Central memory CD4-positive, alpha-beta T cell (primary cell): ENCODE measurements at places on chromosomes 6 and 20.

- DNase-seq = no peak
Observed at GRCh38 chr6:120514544-120514943, 819.7 kb downstream of the TBC1D32 start.

- DNase-seq = no peak
Observed at GRCh38 chr6:128064540-128064895, 163.7 kb upstream of the THEMIS start.

- DNase-seq = peak; percentile 11
Observed at GRCh38 chr6:32666420-32667300, at the start of gene HLA-DQB1. HLA-DQB1 (minus strand) TSS chr6:32666657; CDS start chr6:32666607, 50 bp downstream.

DNA sequence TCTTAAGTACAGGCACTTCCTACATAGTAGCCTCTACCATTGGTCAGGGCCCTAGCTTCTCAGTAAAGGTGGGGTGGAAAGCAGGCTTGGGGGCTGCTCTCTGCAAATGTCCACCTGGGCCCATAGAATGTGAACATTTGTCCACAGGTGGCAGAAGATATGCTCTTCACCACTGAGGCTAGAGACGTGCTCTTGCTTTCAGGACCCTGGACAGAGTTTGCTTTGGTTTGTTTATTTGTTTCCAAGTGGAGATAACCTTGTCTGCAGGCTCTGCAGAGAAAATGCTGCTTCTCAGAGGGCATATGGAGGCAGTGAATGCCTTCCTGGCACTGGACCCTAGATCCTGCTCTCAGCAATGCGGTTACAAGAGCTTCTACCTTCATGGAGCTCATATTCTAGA is 129.0 kb downstream of the F13A1 start:
- DNase-seq = no peak

DNA sequence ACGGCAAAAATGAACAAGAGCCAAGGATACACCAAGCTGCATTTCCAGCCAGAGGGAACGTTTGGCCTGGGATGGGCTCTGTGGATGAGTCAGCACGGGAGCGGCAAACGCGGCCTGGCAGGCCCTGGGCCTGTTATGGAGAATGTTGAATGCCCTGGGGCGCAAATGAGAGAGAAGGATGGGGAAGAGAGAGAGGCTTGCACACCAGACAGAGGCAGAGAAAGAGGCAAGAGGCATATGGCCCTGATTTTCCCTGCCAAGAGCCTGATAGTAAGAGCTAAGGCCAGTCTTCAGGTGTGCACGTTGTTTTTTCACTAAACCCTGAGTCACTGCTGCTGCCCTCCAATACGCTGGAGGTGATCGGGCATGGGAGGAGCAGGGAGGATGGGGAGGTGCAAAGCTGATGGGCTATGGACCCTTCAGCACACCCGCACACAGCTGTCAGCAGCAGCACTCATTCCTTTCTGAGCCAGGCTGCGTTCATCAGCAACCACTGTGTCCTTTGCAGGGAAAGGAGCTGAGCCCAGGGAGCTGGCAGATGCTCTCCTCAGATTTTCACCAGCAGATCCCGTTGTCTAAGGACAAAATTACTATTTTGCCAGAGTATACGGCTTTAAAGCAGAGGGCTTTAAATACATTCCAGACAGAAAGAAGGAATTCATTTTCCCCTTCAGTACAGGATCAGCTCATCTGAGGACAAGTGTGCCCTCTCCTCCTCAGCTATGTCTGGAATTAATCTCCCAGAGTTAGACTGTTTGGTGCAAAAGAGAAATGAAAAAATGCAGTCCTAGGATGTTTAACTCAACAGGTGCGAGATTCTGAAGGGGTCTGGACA is 61.7 kb upstream of the SLC22A23 start:
- DNase-seq = no peak

DNA sequence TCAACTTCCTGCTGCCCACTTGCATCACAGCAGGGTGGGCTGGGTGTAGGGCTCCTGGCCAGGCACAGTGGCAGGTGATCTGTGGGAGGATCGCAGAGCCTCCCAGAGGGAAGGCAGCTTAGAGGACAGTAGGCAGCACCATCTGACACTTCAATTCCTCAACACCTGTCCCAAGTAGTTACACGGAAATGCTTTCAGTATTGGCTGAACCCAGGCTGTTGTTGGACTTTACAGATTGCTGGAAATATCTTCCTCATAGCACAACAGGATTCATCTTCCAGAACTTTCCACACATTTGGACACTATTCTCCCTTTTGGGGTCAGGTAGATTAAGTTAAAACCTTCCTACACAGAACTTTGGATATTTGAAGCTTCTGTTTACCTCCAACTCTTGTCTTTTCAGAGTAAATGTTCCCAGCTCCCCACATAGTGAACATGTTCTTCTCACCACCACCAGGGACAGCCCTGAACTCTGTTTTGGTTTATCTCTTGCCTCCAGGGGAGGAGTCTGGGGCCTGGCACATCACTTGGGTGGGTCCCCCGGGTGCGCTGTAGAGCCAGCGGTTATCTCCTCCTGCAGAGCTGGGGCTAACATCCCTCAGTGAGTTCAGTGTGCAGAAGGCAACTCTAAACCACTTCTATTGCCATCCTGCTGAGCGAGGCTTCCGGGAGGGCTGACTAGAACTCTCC is 3.5 kb upstream of the SLC22A2 start:
- no peak for DNase-seq

GRCh38 chr20:34299556-34300255 is 3.4 kb downstream of the AHCY start:
- DNase-seq = no peak

DNA sequence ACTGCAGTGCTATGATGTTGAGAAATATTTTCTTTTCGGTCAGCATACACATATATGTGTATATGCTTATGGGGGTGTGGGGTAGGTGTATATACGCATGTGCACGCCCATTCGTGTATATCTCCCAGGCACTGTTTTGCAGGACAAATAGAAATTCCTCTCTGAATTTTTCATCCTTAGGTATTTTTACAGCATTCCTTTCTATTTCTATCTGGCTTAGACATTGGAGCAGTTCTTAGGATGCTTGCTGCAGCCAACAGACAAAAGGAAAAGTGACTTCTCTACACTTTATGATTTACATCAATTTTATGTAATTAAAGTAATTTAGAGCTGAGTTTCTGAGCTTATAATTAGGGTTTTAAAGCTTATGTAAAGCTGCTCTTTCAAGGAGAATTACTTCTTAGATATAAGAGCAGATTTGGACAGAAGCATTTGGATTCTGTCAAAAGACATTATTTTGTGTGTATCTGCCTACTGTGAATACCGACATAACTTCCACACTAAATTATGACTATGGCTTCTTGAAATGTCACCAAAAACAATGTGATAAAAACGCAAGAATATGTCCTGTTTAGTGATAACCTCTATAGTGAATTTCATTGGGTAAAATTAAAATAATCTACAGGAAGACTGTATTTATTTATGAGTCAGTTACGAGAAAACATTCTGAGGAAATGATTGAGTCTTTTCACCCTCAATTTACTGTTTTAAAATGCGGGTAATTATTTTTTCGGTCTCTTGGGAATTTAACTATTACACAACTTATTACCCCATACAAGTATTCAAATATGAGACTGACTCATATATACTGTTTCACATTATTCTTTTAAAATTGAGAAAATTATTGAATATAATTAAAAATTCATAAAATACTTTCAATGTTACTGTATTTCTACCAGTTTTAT is 21.3 kb upstream of the CEP43 start:
- DNase-seq = no peak

- DNase-seq = no peak
Observed at GRCh38 chr6:44699082-44699481, 311.6 kb downstream of the CDC5L start.

DNA sequence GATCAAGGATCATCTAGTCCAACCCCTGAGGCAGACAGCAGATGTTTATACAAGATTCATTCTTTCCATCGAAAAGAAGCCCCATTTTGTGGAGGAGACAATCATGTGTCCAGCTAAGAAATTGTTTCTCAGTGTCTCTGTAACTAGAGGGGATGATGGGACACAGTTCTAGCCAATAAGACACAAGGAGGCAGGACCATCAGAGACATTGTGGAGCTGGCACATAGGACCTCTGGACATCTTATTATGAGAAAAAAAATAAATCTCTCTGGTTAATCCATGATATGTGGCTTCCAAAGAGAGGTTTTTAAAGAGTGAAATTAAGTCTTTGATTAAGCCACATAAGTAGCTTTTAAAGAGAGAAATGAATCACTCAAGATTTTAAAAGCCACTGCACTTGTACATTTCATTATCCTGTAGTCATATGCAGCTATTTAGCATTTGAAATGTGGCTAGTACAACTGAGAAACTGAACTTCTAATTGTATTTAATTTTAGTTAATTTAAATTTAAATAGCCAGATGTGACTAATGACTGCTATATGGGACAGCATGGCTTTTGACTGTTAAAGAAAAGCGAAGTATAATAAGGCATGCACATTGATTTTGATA is 176.8 kb downstream of the TASP1 start:
- DNase-seq = no peak

DNA sequence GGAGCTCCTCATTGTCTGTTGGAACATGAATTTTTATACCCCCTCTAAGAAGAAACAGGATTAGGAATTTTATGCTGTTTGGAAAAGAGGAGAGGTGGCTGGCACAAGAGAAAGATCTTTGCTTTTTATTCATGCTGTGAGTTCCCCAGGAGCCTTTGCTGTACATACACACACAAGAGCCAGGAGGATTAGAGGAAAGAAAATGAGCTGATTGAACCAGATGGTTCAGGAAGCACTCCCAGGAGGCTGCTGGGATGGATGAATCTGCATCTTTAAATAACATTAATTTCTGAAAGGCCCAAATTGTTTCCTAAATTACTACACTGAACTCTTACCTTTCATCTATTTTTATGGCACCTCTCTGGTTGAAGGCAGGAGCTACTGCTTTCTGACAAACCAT is 20.1 kb upstream of the TCP11 start:
- no peak for DNase-seq

- DNase-seq = peak; percentile 49
Observed at GRCh38 chr20:846894-847278, 13.4 kb downstream of the FAM110A start.

DNA sequence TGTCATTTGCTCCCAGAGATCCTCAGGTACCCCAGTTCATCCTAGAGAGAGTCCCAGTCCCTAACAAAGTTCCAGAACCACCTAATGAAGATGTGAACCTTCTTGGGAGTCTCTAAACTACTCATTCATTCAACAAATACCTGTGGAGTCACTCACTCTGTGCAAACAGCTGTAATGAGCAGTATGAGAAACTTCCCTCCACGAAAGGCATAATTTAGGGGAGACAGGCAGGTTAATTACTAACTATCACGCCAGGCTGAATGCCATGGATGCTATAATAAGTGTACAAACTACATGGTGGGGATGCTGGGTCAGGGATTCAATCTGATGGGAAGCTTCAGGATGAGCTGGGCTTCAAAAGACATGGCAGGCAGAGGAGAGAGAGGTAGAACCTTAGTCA is 70.1 kb upstream of the AFDN start:
- DNase-seq = no peak

DNA sequence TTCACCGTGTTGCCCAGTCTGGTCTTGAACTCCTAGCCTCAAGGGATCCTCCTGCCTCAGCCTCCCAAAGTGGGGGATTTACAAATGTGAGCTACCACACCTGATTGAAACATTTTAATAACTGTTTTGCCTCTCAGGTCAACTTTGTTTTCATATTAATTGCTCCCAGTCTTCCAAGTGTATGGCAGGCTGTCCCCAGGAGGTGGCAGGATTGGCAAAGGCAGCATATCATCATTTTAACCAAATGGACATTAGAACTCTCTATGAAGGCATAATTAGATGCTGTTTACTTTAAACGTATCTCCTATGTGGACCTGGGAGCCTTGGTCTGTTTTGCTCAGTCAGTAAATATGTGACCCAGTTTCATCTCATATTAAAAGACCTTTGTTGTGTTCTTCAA is 59.2 kb upstream of the CSE1L start:
- no peak for DNase-seq

- DNase-seq = no peak
Observed at GRCh38 chr20:219290-220115, 7.6 kb upstream of the DEFB129 start.

DNA sequence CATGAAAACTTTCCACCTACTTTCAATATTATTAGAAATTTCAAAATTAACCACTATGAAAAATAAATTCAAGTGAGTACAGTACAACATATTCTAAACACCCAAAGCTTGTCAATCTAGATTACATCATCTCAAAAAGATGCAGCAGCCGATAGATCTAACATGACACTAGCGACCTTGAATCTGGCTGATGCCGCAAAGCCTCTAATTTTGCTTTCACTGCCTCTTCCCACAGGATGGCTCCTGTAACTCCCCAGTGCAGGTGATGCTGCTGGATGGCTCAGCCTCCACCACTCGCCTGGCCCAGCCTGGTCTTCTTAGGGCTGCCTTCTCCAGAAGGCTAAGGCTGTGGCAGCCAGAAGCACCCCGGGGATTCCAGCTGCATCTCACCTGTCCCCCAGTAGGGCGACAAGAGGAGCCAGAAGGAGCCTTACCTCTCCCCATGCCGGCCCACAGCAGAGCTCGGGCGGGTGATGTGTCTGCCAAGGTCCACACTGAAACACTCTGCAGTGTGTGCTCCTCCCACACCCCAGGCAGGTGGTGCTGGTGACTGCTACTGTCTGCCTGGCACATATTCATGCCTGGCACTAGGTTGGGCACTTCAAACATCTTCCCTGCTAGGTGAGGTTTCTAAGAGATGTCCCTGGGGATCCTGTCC is 82.1 kb downstream of the SLC23A2 start:
- no peak for DNase-seq

DNA sequence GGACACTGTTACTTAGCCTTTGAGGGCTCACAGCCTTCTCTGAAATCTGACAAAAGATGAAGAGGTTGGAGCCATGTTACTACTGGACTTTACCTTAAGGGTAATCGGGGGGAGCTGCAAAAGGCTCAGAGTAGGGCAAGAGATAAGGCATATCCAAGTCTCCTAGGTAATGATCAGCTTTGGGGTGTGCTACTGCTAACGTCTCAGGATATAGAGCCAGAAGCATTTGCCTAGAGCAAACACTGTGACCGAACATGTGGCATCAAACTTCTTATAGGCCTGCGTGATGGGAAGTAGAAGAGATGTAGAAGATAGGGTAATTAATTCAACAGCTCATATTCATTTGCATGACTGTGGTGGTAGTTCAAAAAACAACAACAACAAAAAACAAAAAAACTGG is 11.1 kb downstream of the UBE2V1 start:
- no peak for DNase-seq

DNA sequence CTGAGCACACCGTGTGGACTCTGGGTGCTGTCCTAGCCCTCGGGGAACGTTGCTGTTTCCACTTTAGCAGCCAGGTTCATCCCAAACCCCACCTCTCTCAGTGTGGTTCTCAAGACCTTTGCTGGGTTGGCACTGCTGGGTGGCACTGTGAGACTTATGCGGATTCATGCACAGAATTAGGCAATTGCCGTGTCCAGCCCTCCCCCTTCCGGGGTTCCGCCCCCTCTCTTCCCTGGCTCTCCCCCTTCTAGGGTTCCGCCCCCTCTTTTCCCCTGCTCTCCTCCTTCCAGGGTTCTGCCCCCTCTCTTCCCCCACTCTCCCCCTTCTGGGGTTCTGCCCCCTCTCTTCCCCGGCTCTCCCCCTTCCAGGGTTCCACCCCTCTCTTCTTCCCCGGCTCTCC is 39.8 kb upstream of the SLCO4A1 start:
- DNase-seq = no peak

GRCh38 chr6:120431841-120432240 is 902.4 kb downstream of the TBC1D32 start:
- DNase-seq = no peak

- DNase-seq = no peak
Observed at GRCh38 chr6:98833057-98833306, 1.4 kb upstream of the POU3F2 start.
